ENCODE measurements at places on chromosomes 1 and 21.

DNA sequence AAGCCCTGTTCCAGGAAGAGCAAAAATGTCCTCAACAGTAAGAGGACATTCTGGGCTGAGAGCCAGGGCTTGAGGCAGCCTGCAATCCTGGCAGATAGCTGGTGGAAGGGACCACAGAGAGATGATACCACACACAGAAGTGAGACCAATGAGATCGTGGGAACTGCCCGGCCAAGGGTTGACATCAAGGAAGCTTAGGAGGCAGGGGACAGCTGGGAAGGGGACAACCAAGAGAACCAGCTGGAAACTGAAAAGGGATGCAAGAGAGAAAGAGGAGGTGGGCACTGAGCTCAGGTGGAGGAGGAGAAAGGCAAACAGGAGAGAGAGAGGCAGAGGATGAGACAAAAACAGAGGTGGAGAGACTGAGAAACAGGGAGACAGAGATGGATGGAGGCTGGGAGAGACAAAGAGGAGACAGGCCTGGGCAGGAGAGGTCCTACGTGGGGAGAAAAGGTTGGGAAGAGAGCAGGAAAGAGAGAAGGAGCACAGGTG, 9.2 kb downstream of the PDZK1IP1 start:
- DNase-seq: no peak

DNA sequence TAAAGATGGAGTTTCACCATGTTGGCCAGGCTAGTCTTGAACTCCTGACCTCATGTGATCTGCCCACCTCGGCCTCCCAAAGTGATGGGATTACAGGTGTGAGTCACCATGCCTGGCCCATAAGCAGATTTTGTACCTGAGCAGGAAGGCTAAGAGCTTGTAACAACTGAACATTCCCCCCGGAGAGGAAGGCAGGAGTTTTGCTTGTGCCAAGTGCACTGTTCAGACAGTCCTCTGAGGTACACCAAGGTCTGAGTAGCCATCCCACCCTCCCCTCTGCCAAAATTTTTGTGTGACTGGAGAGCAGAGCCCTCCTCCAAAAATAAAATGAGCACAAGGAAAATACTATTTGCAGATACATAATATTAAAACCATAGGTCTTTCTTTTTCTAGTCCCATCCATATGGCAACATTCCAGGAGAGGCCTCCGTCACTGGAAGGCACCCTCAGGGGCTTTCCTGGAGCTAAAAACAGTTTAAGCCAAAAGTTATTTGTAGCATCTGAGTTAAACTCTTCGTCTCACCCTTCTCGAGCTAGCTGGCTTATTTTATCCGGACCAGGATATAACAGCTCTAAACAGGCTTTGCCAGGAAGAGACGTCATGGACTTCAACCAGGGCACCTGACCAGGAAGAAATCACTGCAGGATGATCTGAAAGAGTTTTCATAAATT, 27.2 kb downstream of the CAPN2 start:
- no peak for DNase-seq

- DNase-seq: no peak
These were observed 44.6 kb upstream of the MPZL1 start for GRCh38 chr1:167676916-167677848.

GRCh38 chr1:22689505-22689904, 21.1 kb upstream of the EPHB2 start:
- DNase-seq: no peak

- no peak for DNase-seq
These were observed 3.0 kb downstream of the KIRREL1 start for GRCh38 chr1:157996433-157996832.

- no peak for DNase-seq
These were observed 520.8 kb upstream of the ADAMTS5 start for GRCh38 chr21:27487676-27488075.

DNA sequence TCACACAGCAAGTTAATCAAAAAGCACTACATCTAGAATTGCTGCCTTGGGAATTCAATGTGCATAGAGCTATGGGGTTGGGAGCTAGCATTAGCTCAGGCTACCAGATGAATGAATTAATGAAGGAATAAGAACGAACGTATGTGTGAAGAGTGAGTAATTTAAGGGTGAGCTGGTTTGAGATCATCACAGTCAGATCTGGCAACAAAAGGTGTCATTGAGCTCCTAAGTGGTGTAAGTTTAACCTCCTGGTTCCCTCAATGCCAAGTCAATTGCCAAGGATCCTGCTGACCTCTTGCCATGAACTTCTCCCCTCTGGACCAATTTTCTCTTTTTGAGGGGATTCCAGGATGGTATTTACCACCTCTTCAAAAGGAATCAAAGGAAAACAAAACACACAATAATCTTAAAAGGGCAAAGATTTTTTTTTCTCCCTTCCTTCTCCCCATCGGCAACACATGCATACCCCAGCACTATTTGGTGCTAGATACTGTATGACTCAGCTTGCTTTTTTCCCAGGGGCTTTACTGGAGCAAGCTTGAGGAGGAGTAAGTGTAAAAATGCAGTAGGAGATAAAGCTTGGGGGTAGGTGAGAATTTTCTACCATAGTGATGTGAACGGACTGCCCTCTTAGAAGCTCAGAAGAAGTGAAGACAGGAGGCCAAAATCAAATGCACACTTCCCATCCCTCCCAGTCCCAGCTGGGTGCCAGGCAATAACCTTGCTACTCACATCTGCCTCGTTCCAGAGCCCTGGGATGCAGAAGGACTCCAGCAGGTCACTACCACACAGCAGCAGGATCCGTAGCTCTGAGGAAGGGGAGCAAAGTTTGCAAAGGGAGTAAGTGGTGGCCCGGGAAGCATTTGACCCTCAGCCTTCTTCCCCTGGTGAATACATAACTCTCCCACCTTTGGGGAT, 92.0 kb downstream of the LAMC2 start:
- no peak for DNase-seq

GRCh38 chr1:1426496-1427105, 5.5 kb upstream of the ANKRD65 start:
- DNase-seq: no peak

DNA sequence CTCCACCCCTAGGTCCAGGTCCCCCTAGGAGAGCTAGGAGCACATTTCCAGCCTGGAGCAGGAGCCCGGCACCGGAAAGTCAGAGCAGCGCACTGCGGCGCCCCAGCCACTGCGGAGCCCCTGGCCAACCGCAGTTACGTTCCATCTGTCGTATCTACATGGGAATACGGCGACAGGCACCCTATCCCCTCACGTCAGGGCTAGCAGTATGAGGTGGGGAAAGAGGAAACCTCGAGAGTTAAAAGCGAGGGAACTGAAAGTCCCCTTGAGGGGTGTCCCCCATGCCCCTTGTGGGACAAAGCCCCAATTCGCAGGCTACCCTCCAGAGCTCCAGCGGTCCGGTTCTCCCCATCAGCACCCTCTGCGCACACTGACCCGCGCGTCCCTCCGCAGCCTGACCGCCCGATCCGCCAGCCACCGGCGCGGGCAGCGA, 995 bp downstream of the COLGALT2 start:
- no peak for DNase-seq

GRCh38 chr21:29306920-29307319, 8.2 kb downstream of the BACH1 start:
- no peak for DNase-seq

- DNase-seq: no peak
These were observed 215.9 kb upstream of the L1TD1 start for GRCh38 chr1:61978796-61979195.

DNA sequence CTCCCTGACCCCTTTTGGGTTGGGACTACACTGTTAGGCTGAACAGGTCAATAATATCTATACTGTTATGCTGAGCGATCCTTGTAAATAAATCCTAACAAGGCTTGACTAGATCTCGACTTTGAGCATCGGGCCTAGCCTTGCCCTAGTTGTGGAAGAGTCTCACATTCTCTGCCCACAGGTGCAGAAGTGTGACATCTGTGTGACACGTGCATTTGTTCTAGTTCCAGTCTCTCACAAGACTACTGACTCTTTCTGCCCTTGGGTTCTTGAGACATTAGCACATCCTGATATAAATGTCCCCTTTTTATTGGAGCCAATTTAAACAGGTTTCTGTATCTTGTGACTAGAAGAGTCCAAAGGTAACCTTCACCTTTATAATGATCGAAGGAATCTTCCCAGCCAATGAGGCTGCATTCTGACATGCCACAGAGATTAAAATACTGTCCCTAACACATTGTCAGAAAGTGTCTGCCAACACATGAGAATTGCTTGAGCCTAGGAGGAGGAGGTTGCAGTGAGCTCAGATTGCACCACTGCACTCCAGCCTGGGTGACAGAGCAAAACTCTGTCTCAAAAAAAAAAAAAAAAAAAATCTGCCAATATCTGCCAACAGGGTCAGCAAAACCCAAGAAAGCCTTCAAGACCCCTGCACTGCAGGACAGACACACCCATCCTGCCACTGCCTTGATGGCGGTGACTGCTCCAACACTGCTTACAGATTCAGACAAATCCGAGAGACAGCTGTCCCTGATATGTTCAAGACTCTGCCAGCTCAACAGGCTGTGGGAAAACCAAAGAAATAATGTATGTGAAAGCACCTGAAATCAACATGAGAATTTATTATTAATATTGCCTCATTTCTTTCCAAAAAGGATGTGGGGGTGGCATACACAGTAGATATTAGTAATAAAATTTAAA, 56.5 kb upstream of the PSEN2 start:
- DNase-seq: no peak

- no peak for DNase-seq
These were observed 38.9 kb downstream of the PGM1 start for GRCh38 chr1:63632110-63632509.

- no peak for DNase-seq
These were observed 33.3 kb downstream of the PLEKHO1 start for GRCh38 chr1:150183061-150183460.

DNA sequence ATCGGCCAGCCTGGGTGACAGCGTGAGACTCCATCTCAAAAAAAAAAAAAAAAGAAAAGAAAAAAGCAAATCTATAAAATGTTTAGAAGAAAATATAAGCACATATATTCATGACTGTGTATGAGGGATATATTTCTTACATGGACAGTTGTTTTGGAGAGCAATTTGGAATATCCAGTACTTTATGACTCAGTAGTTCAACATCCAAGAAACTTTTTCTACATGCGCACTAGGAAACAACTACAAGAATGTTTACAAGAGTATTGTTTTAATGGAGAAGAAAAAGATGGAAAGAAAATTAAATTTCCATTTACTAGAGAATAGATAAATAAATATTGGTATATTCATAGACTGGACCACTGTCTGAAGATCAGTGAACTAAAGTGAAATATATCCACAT, 77.5 kb downstream of the MAST2 start:
- DNase-seq: no peak

- no peak for DNase-seq
These were observed 28.0 kb upstream of the SMPDL3B start for GRCh38 chr1:27906759-27907158.

DNA sequence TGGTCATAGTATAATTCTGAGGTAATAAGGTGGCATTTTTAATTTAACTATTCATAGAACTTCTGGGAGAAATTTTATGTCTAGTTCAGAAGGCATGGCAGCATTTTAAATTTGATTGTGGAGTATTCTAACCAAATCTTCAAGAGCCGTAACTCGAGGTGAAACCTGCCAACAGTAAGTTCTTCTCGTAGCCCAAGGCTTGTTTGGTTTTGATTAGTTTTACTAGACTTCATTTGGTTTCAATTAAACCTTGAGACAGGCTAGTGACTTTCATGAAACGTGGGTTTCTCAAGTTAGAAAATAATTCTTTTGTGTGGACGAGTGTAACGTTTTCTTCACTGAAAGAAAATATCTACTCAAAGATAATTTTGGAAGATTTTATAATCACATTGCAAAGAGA, 395.5 kb downstream of the USP25 start:
- DNase-seq: no peak

DNA sequence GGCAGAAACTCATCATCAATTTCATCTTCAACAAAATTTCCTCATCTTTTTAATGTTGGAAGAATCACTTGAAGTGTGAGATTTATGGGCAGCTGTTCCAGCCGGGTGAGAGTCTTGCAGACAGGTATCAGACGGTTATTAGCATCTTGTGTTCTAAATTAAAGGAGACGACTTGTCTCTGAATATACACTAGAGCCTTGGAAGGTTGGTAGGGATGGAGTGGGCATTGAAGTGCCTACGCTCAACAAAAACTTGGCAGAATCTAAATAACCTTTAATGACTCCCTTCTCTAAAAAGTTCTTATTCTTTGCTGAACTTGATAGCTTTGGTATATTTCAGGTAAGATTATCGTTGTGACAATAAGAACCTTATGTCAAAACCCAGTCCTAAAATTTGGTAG, 111.5 kb upstream of the MAGI3 start:
- DNase-seq: no peak

GRCh38 chr1:76075877-76076276, 1.3 kb downstream of the ST6GALNAC3 start:
- DNase-seq: no peak

- DNase-seq: no peak
These were observed 56.4 kb upstream of the ADORA3 start for GRCh38 chr1:111559736-111560279.

- DNase-seq: no peak
These were observed 657 bp upstream of the HDAC1 start for GRCh38 chr1:32291145-32291707.

DNA sequence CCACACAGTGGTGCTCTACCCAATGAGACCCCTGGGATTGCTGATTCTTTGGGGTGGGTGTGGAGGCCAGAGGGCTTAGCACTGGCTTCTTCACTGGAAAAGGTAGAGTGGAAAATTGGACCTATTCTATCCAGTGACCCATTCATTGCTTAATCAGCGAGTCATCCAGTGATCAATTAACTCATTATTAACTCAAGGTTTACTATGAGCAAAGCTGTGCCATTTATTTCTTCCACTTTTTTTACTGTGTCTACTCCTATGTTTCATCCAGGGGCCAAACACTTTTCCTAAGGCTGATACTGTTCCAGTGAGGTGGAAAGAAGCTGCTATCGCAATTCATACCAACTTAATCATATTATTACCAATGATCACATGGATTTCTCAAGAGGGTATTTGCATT, 363.9 kb downstream of the RPS6KC1 start:
- DNase-seq: no peak

- DNase-seq: no peak
These were observed 1765.9 kb downstream of the PLA2G4A start for GRCh38 chr1:188594542-188595235.

GRCh38 chr1:193538003-193538354, 351.6 kb upstream of the B3GALT2 start:
- no peak for DNase-seq

- DNase-seq: no peak
These were observed 231.3 kb downstream of the FOXD2 start for GRCh38 chr1:47669081-47669585.

Measured in effector CD4-positive, alpha-beta T cell (primary cell).